Upper lobe of left lung (tissue), 6 donors: ENCODE measurements at places on chromosomes 12 and 14.
A peak's percentile ranks its signal among the peaks of the same experiment; 100 is the strongest.

GRCh38 chr14:68782091-68782981 lies 10.5 kb downstream of the ZFP36L1 start:
- DNase-seq, result peak; percentile 17

DNA sequence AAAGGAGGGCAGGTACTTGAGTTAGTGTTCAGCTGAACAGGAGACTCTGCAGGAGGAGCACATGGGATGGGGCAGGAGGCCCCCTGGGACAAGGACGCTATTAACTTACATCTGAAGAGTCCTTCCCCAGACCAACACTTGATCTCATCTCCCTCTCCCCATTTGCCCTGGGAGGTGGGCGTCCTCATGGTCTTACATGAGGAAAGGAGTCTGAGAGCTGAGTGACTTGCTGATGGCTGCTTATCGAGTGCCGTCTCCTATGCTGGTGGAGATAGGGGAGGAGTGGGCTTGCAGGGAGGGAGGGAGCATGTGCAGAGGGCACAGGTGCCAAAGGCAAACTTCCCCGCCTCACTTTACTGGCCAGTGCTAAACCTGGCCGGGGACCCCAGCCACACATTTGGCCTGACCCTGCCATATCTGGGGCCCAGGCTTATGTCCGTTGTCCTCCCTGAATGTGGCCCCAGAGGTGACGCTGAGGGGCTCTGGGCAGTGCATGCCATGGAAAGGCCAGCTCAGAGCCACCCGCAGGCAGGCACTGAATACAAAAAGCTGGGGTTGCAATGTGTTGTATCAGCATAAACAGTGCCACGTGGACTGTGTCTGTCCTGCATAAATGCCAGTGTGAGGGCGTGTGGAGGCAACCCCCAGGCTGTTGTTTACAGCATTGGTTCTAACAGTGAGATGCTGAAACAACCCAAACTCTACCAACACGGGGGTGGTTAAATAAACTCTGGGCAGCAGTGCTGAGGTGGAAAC lies 29.4 kb downstream of the FAIM2 start:
- DNase-seq, result no peak

DNA sequence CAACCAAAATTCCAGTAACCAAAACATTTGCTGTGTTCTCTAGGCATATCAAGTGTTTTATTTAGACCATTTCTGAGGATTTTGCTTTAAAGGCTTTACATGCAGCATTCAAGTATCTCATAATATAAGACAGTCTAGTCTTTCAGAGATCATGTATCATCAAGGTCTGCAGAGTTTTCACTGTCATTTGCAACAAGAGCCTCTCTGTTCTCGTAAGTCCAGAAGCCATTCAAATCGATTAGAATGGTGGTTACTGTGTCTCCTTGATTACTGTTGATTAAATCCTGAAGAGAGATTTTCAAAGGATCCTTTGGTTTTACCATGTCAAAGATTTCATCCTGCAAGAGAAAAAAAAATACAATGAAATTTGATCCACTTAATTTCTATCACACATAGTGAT lies 36.3 kb downstream of the PPP2R3C start:
- no peak for DNase-seq

DNA sequence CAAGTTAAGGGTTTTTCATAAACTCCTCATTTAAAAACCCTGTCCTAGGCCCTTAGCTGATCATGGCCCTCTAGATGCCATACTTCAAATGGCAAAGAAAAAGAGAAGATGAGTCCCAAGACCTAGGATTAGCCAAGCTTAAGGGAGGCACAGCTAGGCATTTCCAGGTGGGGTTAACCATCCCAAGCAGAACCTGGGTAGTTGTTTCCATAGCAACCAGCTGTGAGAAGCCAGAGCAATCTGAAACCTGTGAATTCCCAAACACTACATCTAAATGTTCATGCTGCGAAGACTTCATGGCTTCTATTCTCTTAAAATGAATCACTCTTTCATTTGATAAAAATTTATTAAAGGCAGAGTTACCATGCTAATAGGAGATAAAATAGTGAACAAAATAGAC lies 372.9 kb downstream of the C12orf50 start:
- DNase-seq, result no peak

GRCh38 chr12:57106021-57106708 lies 5.0 kb downstream of the STAT6 start:
- DNase-seq, result no peak

DNA sequence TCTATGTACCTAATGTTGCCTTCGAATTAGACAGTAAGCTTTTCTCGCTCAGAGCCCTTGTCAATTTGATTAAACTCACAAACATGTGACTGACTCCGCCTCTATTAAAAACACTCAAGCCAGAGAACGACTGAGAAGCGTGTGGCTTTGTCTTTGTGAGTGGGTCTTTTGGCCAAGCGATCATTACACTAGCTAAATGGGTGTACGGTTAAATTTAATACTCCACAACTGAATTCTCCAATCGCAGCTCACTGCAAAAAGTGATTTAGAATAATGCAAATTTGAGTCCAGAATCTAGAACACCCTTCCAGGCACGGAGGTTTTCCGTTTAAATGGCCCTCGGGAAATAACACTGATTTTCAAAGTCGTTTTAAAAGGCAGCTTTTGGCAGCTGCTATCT lies 253.7 kb downstream of the EFCAB11 start:
- no peak for DNase-seq

GRCh38 chr12:108198043-108198442 lies 69.0 kb downstream of the WSCD2 start:
- DNase-seq, result no peak

- DNase-seq, result no peak
Measured at GRCh38 chr12:13425766-13426165, 229.2 kb downstream of the EMP1 start.

DNA sequence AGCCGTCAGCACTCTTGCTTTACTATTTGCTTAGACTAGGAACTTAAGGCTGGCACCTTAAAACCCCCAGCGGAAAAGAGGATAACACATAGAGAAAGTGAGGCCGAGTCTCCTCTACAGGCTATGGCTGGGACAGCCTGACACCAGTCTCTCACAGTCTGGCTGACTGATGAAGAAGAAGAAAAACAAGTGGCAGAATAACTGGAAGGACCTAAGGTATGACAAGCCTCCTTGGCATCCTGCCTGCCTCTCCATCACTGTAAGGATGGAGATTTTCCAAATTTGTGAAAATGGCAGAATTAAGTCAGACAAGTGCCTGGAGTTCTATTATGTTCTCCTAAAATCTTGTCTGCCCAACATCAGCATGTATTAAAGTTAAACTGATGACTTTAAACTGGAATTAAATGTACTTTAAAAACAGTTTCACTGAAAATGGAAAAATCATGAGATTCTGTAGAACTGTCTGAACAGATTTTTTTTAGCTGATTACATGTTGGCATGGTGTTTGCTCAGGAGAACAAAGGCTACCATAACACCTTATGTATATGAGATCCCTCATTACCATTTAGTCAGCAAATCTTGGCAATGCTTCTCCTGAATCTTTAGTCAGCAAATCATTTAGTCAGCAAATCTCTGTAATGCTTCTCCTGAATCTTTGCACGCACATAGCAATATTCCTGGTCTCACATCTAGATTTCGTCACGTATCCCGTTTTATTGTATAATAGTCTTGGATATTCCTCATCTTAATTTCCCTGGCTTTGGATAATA lies 140.3 kb upstream of the AEBP2 start:
- no peak for DNase-seq

- DNase-seq, result no peak
Measured at GRCh38 chr12:49100380-49100779, 5.8 kb upstream of the DHH start.

DNA sequence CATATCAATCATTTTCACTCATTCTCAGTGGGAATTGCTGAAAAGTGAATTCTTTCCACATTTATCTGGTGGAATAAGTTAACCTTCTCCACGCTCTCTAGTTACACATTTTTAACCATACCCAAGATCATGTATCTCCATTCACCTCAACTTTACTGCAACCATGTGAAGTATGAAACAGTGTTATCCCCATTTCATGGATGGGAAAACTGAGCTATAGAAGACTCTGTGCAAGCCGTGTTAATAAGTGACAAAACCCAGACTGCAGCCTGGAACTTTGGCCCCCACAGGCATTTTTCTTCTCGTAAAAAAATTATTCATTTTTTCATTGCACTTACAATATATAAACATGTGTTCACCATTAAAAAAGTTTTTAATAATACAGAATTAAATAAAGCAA lies 82.4 kb upstream of the CCND2 start:
- no peak for DNase-seq

DNA sequence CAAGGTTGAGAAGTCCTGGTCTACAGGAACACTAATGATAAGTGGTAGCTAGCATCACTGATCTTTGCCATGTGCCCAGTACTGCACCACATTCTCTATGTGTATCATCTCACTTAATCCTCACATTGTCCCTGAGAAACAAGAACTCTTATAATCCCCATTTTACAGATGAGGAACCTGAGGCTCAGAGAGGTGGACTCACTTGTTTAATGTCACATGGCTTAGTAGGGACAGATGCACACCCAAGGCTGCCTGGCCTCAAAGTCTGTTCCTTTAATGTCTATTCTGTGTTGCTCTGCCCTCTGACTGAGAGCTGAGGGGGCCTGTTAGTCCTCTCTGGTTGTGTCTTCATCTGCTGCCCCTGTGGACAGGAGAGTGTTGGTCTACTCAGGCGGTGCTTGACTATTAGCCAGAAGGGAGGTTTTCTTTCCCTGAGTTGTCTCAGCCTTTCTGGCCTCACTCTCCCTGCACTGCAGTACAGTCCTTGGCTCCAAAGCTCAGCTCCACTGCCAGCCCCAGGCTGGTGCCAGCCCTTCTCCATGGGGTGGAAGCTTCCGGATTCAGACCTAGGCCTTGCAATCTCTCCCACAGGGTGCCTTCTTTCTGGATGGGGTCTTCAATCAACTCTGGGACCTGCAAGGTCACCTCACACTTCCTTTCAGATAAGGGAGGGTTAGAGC lies 4.9 kb upstream of the DYNLL1 start:
- DNase-seq, result no peak

DNA sequence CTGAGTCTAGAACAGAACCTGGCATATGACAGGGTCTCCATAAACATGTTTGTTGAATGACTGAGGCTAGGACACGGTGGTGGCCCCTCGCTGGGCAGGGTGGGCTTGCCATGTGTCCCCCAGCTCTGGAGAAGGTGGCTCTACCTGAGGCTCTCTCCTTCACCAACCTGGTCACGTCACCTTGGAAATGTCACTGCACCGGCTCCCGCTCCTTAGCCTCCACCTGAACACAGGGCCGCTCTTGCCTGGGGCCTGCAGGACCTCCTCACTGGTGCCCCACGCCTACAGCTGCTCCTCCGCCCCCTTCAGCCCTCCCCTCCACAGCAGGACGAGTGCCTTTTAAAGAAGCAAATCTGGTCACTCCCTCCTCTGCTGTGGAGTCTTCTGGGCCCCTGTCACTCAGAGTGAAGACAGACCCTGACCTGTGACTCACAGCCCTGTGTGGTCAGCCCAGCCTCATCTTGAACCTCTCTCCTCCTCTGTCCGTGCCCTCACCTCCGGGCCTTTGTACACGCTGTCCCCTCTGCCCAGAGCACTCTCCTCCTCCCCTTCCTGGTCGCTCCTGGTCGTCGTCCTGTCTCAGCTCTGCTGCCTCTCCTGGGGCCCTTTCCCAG lies 81.0 kb downstream of the ADGRD1 start:
- peak; percentile 49 for DNase-seq

DNA sequence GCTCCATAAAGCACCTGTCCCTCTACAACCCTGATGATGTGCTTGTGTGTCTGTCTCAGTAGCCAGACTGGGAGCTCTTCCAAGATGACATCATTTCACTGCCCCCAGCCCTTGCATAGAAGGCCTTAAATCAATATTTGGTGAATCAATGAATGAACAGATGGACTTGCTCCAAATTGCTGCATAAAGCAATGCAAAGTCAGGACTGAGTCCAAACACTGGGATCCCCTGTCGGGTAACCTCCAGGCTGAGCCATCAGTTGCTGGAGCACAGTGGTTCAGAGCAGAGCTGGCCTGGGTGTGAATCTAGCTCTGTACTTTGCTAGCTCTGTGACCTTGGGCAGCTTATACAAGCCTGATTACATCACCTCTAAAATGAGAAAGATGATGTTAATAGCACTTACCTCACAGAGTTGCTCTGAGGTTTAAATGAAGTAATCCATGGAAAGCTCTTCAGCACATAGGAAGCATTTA lies 120.3 kb upstream of the VASH1 start:
- no peak for DNase-seq

DNA sequence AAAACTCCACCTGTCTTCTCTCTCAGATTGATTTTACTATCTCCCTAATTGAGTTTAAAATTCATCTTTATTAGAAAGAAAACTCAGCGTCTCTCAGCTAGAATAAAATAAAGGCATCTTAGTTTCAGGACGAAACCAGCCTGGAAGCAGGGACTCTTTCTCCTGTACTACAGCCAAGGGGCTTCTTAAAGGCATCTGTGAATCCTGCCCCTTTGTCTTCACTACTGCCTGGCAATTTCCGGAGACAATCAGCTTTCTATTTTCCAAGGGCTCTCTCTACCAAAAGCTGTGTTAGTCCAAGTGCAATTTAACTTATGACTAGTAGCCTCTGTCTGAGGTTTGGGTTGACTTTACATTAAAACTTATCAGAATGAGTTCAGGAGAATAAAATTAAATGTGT lies 623.3 kb upstream of the FOXG1 start:
- no peak for DNase-seq

- DNase-seq, result no peak
Measured at GRCh38 chr12:115973066-115973465, 304.4 kb downstream of the MED13L start.

DNA sequence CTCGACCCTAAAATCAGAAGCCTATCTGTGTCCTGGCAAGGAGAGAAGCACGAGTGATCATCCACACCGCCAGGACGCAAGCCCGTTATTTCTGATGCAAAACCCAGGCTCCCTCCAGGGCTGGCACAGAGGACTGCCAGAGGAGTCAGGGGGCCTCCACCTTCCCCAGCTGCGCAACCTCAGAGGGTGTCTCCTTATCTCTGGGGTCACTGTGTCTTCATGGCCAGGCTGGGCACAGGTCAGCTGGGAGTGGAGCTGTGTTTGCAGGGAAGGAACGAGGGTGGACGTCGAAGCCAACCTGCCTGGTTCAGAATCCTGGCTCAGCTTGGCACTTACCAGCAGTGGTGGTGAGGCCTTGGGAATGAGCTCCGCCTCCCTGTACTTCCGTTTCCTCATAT lies 12.0 kb upstream of the SERPINA3 start:
- no peak for DNase-seq

DNA sequence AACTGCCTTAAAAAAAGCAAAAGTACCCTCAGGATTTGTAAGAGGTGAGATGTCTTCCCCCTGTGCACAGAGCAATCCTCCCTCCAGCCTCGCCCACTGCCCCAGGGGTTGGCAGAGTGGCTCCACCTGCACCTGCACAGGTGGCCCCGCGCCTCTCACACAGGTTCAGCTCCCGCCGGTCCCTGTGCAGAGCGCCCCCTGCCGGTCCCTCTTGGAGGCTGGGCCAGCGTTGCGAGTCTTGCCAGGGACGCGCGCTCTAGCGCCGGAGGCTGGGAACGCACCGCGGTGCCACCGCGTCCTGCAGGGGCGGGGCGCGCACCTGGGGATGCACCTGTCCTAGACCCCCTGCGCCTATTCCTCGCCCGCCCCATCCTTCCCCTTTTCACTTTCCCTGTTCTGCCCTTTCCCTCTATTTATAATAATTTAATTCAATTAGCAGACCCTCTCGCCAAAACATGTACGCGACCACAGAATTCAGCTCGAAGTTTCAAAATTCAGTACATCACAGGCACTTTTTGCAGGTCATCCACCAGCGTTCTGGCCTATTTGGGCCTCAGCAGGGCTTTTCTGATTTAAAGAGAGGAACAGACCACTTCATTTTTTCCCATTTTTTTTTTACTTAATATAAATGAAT lies 618.6 kb downstream of the AACS start:
- DNase-seq, result peak; percentile 89

GRCh38 chr12:30679241-30679640 lies 16.4 kb downstream of the IPO8 start:
- no peak for DNase-seq
